ENCODE measurements at places on chromosomes 2 and 18.
A peak's percentile ranks its signal among the peaks of the same experiment; 100 is the strongest.

- no peak for DNase-seq
Observed at GRCh38 chr2:102025583-102026267, 34.0 kb downstream of the IL1R2 start.

DNA sequence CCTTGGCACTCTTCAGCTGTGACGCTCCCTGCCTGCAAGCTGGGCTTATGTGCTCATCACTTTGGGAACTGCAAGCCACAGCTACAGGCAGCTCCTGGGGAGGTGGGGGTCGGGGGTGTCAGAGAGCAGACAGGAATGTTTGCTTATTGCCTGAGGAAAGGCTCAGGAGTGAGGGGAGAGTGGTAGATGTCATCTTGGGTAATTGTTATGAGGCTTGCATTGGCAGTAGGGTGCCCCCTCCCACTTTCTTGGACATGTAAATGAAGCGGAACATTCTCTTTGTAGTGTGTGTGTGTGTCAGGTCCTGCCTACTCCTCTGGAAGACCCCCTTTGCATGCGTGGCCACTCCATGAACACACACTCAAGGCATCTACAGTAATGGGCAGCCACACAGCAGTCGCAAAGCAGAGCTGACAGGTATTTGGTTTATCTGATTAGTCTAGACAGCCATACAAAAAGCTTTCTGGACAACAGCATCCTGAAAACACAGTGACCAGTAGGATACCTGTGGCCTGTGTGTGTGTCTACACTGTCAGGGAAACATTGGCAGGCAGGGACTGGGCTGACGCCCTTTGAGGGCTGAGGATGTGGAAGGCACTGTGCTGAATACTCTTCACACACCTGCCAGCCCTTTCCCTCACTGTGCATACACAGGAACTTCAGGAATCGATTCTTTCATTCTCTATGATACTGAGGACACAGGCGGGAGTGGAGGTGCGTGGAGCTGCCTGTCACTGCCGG is 17.1 kb upstream of the MC2R start:
- DNase-seq, result no peak

GRCh38 chr2:171509945-171510731 is 12.1 kb upstream of the CYBRD1 start:
- DNase-seq, result no peak

DNA sequence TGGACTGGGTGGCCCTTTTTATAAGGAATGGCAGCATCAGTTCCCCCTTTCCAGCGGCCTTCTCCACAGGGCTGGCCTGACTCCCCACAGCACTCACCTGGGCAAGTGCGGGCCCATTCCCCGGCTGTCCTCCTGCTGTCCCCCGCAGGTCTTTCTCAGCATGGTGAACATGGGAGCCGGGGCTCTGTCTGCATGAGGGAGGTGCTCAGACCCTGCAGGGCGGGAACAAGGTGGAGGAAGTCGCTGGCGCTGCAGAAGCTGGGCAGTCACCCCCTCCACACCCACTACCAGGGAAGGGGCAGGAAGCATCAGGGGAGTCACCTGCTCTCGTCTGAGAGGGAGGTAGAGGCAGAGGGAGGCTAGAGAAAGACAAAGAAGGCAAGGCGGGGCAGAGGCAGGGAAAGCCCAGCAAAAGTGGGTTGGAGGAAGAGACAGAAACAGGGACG is 12.2 kb downstream of the HES6 start:
- no peak for DNase-seq

DNA sequence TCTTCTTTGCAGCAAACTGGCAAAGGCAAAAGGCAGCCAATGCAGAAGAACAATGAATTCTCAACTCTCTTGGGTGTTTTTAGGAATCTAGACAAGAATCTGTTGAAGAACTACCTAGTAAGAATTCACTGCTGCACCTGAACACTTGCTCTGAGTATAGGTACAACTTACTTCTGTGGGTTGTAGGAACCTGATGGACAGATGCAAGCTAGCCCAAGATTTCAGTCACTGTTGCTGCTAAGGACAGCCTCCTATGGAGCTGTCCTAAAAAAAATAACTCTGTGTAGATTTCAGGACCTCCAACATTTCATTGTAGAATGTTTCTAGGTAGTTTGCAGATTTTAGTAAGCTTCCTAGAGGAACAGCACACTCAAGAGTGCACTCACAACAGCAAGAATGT is 363.5 kb downstream of the CBLN2 start:
- no peak for DNase-seq

DNA sequence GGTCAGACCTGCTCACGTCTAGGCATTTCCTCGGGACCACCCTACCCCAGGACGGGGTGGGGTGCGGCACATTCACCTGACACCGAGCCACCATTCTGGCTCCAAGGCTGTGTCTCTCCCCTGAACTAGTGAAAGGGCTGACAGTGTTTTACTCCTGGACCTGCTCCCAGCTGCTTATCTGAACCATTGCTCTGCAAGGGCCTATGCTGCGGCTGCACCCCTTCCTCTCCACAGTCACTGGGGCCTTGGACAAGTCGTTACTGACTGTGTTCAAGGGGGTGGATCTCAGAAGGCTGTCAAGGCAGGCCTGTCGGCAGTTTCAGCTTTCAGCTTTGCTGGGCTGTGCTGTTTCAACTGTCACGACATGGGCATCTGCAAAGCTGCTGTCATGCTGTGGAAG is 11.7 kb downstream of the CREG2 start:
- no peak for DNase-seq

DNA sequence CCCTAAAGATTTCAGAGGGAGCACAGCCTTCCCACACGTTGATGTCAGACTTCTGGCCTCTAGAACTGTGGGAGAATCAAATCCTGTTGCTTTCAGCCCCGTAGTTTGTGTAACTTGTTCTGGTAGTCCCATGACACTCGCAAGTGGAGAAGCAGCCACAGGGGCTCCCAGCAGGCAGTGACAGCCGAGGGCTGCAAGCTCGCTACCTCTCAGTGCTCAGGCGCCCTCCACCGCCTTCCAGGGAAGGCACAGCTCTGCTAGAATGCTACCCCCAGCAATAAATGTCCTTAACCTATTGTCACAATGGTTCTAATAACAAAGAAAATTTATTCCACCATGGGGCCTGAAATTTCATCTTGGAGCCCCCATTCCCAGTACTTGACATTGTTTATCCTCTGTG is 143.1 kb upstream of the ZNF236 start:
- DNase-seq, result no peak

DNA sequence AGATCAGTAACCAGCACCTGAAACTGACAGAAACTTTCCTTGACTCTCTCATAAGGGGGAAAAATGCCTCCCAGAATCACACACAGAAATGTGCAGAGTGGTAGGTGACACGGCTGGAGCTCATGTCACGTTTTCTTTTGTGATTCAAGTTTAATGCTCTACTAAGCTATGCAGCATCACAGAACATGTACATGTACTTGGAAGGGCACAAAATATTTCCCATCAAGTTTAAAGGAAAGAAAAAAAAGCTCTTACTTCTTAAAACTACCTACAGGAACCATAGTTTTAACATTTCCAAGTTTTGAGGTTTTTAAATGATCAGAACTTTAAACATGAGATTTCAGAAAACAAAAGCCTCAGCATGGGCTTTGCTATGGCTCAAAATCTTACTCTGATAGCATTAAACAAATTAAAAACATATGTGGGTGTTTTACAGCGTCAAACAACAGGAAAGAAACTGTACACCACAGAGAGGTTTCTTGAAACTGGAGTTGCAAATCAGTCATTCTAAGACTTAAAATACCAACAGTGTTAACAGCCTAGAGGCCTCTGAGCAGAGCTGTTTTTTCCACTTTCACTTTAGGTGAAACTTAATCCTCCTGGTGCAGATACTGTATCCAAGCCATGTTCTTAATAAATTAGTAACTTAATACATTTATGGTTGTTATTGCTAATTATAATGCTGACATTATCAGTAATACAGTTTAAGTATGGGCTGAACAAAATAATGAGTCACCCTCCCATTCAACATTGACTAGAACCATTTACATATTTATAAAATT is 30.1 kb downstream of the MBP start:
- DNase-seq, result peak; percentile 72

GRCh38 chr2:172103471-172104272 is 972 bp upstream of the DLX2 start:
- peak; percentile 54 for DNase-seq

DNA sequence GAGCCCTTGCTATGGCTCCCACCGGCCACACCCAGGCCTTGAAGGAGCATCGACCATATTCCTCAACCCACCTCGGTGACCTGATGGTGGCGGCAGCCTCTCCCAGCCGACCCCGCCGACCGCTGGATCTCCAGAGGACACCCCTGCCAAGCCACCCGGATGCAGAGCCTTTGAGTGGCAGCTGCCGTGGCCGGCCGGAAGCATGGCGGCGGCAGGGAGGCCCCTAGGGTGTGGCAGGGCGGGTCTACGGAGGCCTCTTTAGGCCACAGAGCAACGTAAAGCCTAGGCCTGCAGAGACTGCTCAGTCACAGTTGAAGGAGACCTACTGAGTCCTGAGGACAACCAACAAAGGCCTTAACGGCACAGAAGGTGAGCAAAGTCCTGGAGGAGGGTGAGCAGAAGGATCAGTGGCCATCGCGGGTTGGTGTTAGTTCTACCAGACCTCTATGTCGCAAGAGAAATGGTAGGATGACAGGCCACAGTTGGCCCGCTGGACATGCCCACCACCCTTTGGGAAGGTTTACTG is 50.4 kb upstream of the TMEM247 start:
- no peak for DNase-seq

DNA sequence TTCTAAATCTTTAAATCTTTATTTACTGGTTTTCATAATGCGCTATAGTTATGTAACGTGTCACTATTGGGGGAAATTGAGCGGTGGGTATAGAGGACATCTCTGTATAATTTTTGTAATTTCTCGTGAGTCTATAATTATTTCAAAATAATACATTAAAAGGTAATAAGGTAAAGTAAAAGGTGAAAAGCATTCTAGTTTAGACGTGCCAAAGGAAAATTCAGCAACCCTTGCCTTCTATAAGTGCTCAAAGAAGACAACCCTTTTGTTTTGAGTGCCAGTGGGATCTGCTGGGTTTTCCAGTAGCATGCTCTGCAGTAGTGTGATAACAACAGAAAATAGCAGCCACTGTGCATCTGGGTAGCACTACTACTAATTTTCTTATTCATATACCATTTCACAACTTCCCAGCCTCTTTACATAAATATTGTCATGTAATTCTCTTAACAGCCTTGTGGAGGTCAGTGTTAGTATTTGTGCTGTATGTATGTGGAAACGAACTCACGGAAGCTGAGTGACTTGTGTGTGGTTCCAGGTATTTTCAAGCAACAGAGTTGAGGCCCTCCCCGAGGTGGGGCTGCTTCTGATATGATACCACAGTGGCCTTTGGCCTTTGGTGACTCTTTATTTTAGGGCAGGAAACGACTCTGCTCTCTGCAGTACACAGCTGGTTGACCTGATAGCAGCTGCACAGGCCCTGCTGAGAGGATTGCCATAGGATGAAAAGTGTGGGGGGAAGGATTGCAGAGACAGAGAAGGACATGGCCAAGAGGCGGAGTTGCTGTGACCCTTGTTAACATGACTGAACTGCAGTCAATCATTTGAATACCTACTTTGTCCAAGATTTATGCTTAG is 104.5 kb downstream of the TDRD15 start:
- DNase-seq, result no peak

DNA sequence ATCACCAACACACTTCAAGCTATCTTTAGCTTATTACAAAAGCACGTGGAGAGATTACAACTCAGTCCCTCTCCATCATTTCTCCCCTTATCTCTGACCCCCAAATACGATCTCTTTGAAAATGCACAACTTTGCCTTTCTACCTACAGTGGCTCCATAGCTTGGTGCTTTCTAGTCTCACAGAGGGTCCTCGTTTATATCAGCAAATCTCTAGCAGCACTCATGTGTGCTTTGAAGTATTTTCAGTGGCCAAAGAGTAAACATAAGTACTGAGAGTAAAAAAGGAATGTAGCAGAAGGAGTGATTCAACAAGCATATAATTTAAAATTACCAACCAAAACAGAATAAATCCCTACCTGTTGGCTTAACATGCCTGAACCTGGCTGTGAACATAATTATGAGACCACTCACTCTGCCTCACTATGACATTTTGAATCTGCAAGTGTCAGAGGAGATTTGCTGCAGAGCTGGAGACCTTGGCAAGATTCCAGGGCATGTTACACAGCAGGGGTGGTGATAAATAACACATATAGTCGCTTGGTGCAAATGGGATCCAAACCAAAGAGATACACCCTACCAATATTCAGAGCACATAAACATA is 54.6 kb downstream of the LAMA3 start:
- DNase-seq, result no peak

DNA sequence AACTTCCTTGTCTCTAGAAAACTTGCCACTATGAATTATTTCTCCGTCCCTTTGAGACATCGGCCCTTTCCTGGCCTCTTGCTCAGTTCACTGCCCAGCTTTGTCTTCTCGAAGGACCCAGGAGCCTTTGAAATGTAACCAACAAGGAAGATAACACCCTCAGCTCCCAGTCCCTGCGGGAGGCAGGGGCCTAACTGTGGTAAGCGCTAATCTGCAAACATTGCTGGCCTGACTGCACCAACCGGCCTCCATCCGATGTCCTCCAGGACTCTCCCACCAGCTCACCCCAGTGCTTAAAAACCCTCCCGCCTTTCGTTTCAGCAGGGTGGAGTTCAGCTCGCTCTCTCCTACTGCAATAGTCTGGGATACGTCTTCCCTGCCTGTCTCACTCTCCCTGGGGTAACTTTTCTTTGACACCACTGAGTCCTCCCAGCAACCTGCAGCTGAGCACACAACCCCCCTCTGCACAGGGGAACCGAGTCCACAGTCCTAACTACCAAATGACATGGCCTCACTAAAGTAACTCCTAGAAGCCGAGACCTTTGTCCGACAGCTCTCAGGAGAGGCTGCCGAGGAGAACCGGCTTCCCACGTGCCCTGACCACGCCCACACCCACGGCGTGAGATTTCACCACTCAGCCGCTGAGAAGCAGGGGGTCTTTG is 76.1 kb downstream of the MBP start:
- no peak for DNase-seq

- DNase-seq, result no peak
Observed at GRCh38 chr18:30096796-30097195, 945.7 kb downstream of the DSC3 start.

GRCh38 chr2:237688081-237688480 is 60.7 kb downstream of the LRRFIP1 start:
- no peak for DNase-seq

DNA sequence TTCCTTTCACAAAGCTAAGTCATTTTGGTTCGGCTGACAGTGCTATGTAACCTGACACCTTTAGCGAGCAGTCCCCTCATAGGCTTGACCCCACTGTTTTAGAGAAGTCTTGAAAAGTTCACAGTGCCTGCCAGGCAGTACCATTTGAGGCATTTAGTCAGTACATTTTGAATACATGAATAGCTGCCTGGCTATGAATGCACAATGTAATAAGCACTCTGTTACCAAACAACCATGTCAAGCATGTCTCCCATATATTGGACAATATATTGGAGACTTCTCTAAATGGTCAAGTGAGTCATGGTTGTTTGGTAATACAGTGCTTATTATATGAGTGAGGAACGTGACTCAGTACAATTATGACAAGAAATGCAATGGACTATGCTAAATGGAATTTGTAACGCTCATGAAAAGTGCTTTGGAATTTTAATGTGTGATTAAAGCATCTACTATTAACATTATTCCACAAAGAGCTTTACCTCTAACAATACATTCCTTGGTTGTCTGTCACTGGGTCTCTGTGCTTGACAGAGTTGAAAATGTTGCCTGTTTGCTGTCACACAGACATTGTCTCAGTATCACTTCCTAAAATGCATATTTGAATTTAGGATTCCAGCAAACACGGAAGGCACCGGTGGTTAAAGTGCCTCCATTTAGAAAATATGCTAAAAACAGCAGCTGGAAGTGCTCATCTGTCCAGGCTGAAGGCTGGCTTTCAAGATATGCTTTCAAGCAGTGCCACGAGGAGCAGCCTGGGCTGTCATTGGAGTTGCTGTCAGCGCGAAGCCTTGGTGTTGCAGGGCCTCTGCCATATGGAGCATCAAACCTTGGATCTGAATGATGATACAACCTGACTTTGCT is 458.6 kb downstream of the FBXO15 start:
- no peak for DNase-seq
